ENCODE measurements at places on chromosomes 7 and 10.

DNA sequence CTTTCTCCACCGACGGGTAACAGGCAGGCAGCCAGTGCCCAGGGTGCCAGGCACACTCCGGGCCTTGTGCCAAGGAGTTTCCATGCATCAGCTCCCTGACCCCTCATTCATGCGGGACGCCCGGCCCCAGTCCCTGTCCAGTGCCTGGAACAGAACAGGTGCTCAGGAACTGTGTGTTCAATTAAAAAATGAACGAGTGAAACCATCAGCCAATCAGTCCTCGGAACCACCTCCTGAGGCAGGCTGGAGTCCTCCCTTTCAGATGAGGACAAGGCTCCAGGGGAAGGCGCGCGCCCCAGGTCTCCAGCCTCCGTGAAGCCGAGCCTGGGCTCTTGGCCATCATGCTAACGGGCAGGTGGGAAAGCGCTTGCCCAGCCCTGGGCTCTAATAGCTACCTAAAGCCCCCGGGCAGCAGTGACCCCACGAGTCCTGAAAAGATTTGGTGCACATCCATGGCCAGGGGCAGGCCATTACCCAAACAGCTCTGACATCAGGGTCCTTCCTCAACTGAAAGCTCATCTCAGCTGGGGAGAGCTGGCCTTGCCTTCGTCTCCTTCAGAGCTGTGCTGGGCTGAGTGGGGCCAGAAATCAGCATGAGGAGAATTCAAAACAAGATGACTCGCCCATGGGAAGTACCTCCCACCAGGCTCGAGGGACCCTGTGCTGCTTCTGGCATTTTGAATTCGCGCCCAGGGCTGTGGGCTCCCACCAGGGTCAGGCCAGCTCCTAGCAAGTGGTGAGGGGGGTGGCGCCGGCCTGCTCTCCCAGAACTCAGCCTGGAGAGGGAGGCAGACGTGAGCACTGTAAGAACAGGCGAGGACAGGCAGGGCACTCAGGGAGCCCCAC, 200.5 kb downstream of the MAD1L1 start:
- DNase-seq = no peak

GRCh38 chr10:122121059-122121458, 132.1 kb downstream of the TACC2 start:
- peak; percentile 35 for DNase-seq

DNA sequence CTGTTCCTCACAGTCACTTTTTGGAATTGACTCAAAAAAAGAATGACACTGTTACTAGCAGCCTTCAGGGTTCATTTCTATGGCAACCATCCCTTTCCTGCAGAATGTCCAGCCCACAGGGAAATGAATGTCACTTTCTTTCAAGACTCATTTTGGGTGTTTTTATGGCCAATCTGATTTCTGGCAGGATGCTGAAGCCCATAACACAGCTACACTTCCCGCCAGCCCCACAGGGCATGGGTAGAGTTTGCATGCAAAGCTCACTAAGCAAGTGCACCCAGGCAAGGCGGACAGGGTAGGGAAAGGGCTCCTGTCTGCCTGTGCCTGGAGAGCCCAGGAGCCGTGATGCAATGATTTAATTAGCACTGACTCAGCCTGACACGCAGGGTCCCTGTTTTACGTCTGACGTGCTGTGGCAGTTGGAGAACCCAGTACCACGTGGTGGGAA, 26.1 kb upstream of the GPAM start:
- DNase-seq = no peak

DNA sequence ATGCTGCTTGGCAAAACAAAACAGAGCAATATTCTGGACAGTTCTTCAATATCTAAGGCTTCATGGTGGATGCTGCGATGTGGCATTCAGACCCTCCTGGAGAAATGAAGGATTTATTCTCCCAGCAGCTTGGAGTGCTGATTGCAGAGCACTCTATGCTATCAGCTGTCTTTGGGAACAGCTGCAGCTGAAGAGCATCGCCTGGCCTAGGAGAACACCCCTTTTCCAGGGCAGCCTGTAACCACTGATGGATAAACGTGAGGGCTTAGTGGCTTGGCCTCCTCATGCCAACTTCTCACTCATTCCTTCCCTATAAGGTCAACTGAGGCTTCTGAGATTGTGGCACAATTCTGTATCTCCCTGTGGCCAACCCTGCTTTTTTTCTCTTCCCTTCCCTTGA, 638.1 kb upstream of the CNTNAP2 start:
- no peak for DNase-seq

- DNase-seq = no peak
Observed at GRCh38 chr10:132282667-132283603, 24.8 kb downstream of the STK32C start.

DNA sequence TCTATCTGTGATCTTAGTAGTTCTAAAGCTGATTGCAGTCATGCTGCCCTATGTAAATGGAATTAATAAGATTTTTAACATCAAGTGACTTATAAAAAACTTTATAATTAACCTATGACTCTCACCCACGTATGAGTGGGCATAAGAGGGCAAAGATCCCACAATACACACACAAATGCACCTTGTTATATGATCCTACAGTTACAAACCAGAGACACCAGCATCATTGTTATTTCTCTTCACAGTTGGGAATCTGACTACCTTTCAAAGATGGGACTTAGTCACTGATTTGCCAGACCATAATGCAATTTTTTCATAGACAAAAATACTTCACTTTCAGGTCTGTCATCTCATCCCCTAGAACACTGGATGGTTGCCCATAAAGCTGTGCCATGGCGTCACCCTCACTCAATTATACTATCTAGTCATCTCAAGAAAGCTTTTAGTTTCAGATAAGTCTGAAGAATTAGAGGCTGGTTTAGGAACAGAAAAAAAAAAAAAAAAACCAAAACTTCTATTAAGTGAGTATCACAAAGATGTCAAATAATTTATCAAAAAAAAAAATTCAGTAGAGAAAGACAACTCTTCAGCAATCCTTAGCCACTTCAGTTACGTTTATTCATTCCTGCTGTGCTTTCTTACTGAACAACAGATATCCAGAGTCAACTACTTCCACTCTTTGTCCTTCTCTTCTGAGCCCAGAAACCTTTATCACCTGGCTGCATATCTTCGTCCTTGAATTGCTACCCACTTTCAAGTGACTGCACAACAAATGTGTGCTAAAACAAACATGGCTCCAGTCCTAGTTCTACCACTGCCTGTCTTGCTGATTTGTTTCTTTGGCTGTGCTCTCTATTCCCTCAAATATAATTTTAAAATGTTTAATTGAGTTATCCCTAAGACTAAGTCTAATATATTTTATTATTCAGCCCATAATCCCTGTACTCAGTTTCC, 175.0 kb upstream of the CHRM2 start:
- no peak for DNase-seq

GRCh38 chr10:96260014-96260413, 11.4 kb downstream of the BLNK start:
- DNase-seq = no peak

GRCh38 chr10:34507217-34507616, 307.9 kb downstream of the PARD3 start:
- DNase-seq = no peak

GRCh38 chr10:88103576-88103975, 240.2 kb downstream of the PTEN start:
- no peak for DNase-seq

GRCh38 chr10:50636618-50637579, 13.1 kb upstream of the SGMS1 start:
- DNase-seq = no peak

DNA sequence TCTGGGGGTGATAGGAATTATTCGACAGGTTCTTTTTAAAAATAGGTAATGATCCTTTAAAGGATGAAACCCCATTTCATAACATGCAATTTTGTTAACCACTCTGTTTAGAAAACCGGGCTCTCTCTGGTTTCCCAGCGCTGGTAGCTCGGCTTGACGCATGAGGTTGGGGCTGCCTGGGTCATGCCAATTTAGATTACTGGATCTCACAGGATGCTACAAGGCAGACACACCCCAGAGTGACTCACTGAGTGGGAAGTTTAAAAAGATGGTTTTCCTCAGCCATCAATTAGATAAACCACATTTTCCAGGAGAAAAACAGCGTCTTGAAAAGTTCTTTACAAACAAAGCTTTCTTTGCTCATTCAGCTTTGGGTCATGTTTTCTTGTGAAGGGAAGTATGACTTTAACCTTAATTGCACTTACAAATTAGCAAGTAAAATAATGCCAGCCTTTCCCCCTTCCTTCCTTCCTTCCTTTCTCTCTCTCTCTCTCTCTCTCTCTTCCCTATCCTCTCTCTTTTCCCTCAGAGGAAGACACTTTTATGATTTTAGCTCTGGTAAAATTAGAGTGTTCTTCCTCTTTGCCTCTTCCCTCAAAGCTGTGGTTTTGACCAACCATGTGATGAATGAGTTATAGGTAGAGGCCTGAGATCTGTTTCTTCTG, 99.8 kb downstream of the EPDR1 start:
- DNase-seq = no peak

DNA sequence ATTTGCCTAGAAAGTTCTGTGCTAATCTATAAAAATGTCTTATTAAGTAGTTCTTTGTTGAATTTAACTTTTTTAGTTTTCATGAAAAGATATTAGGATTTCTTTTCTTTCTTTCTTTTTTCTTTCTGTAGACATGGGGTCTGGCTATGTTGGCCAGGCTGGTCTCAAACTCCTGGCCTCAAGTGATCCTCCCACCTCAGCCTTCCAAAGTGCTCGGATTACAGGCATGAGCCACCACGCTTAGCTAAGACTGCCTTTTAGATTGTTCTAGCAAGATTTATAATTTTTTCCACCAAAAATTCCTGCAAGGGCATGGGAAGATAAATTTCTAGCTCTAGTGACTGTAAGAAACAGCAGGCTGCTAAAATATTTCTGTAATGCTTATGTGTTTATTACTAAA, 140.5 kb downstream of the WDR37 start:
- no peak for DNase-seq

GRCh38 chr10:70509757-70510147, 31.2 kb downstream of the PALD1 start:
- DNase-seq = no peak

- DNase-seq = peak; percentile 21
Observed at GRCh38 chr7:24477398-24478136, 95.7 kb upstream of the PALS2 start.

GRCh38 chr10:121990015-121990677, 1.2 kb downstream of the TACC2 start:
- DNase-seq = no peak

- no peak for DNase-seq
Observed at GRCh38 chr10:68499544-68499943, 27.8 kb upstream of the DNA2 start.

GRCh38 chr7:47253650-47254080, 328.2 kb downstream of the TNS3 start:
- DNase-seq = no peak

GRCh38 chr7:159017741-159018140, 126.9 kb downstream of the VIPR2 start:
- DNase-seq = no peak

DNA sequence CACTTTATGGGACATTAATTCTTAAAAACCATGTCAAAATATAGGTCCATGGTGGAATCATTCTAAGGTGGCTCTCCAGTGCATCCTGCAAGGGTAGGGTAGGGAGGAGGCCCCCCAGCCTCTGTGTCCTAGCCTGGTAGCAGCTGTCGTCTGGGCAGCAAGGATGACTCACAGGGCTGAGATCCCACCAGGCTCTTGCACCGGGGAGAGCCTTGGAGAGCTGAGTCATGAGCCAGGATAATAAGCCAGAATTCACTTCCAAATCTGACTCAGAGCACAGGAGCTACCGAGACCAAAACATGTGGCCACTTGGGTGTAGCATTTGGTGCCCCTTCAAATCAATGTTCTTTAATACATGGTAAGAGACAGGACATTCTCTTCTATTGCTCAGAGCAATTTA, 298.5 kb downstream of the NEBL start:
- no peak for DNase-seq

DNA sequence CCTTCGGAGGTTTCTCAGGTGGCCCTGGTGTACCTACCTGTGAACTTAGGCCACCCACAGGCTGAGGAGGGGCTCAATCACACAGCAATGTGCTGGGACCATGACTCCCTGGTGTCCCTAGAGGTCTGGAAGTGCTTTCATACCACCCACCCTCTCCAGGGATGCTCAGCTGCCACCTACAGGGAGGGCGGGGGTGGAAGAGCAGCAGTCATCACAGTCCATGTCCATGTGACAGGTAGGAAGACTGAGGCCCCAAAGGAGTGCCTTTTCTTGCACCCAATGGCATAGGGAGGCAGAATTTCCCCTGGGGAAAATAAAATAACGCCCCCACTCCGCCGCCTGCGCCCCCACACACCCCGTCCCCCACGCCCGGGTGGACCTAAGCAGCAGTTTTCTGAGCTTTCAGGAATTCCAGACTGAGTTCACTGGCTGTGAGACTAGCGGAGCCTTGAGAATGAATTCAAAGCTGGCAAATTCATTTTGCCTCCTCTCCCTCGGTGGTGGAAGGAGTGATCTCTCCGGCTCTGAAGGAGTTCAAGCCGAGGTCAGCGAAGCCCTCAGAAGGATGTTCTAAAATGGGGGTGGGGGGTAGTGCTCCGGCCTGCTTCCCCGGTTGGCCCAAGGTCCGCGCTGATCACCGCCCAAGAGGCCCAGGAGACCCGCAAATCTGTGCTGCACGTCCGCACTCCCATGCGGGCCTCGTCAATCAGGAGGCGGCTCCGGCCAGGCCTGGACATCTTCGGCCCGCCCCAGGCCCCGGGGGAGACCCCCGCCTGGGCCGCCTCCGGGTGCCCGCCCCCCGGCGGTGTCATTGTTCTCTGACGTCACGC, 2.1 kb upstream of the ZMIZ1 start:
- DNase-seq = no peak

GRCh38 chr10:71516890-71517289, 120.2 kb downstream of the CDH23 start:
- no peak for DNase-seq

- no peak for DNase-seq
Observed at GRCh38 chr7:47482013-47482875, 99.7 kb downstream of the TNS3 start.

DNA sequence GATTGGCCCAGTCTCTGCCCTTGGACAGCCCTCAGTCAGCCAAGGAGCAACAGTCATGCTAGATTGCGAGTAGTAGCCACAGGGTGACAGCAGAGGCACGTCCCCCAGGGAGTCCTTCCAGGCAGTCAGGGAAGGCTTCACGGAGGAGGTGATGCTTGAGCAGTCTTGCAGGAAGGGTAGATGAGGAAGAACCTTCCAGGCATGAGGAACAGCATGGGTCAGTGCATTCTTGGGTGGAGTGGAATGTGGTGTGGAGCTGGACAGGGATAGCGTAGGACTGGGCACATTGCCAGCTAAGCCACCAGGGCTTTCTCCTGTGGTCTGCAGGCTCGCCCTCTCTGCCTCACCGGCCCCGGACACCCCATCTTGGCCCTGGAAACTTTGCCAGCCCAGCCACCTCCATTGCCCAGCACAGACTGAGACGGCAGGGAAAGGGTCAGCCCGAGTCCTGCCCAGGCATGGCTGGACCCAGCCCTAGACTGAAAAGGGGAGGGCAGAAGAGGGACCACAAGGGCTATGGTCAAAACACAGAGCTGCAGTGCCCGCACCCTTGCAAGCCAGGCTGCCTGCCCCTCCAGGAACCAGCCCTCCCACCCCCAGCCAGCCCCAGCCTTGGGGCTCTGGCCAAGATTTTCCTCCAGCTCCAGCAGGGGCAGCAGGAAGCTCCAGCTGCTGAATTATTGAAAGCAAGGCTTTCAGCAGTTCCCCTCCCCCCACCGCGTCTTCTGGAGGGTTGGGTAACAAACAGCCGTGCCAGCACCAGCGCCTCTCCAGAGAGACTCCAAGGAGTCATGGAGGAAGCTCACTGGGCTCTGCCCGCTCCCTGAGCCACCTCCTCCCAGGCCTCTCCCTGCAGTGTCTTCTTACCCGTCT, 18.7 kb downstream of the SRRM3 start:
- no peak for DNase-seq

GRCh38 chr10:88540351-88540750, 42.8 kb downstream of the RNLS start:
- DNase-seq = no peak

- DNase-seq = no peak
Observed at GRCh38 chr7:143013893-143014292, 13.0 kb downstream of the OR9A2 start.

All from NCI-H187 (cell line).